ENCODE measurements at places on chromosomes 1 and 21.
A peak's percentile ranks its signal among the peaks of the same experiment; 100 is the strongest.

DNA sequence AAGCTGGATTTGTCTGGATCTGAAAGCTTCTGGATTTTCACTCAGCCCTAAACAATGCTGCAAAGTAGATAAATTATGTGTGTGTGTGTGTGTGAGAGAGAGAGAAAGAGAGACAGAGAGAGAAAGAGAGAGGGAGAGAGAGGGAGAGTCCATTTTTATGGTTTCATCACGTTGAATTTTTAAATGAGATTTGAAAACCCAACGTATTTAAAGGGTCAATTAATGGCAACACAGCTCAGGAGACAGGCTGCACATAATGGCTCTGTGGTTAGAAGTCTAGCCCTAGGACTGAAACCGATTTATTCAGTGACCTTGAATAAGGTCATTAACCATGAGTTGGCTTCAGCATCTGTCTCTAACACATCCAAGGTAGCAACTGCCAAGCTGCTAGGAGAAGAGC, 35.3 kb upstream of the FMN2 start:
- no peak for DNase-seq

DNA sequence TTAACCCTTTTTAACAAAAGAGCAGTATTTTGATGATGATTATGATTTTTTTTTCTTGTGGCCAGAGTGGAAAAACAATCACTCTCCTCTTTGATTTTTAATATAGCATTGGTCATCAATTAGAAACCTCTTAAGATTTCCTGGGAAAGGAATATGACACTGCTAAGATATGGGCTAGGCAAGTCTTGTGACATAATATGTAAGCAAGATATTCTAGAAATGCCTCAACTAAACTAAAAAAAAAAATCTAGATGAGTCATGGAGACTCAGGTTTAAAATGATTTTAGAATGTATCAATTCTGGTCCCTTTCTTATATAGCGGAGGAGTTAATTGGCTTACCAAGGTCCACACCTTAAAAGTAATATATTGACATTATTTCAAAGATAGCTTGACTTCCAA, 60.3 kb upstream of the JUN start:
- DNase-seq: no peak

DNA sequence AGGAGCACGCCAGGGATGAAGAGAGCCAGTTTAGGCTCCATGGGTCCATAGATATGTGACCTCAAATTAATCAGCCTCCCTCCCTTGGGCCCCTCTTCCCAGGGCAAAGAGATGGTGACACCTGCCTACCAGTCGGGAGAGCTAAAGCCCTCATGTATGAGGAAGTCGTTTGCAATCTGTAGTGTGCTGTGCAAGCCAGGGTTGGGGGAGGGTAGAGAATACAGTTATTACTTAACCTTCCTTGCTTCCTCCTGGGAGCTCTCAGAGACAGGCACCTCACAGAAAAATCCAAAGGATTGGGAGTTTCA, 4.0 kb downstream of the PGLYRP4 start:
- DNase-seq: no peak

DNA sequence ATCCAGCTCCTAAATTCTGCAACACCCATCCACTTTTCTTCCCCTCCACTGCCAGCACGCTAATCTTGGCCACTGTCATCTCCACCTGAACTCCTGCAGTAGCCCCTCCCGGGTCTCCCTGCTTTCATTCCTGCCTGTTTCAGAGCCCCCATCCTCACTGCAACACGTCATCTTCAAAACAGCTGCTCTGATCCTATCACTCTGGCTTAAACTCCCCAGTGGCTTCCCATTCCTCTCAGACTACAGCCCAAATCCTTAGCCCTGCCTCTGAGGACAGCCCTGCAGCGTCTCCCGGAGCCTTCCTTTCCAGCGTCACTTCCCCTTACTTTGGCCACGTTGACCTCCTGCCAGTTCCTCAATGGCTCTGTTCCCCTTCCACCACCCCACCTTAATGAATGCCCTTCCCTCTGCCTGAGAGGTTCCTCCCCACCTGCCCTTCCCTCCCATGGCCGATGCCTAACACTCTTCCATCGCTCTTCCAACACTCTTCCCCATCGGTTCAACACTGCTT, 22.9 kb upstream of the IFNAR2 start:
- no peak for DNase-seq

- DNase-seq: no peak
Observed at GRCh38 chr1:11475748-11476147, 3.2 kb upstream of the DISP3 start.

DNA sequence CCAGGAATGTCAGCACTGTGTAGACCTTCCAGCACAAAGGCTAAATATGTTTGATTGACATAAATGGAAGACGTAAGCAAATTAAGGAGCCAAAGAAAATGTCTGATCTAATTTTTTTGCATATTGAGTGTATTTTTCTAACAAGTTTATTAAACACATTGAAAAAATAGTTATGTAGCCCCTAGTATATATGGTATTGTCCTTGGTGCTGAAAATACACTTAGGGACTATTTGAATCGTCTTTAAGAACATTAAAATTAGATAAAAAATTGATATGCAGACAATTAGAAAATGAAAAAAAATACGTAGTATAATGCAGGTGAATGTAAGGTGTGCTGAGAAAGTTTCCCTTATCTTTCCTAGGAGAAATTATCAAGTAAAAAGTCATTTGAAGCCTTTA, 337.0 kb downstream of the OMA1 start:
- DNase-seq: no peak

DNA sequence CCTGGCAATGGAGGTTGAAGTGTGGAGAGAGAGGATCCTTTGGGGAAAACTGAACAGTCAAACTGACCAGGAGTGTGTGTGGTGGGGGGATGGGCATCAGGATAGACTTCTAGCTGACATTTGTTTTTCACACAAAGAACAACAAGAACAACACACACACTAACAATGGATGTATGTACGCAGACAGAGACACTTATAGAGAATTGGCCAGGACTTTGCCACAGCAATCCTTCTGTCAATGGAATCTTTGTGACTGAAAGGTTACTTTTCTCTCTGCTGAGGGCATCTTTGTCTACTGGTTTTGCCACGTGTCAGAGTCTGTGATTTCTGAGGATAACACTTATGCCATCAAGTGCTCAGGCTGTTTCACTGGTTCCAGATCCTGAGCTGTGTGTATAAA, 12.4 kb upstream of the FCGR2A start:
- no peak for DNase-seq

- DNase-seq: no peak
Observed at GRCh38 chr1:2603521-2604155, 17.1 kb downstream of the PRXL2B start.

GRCh38 chr1:55005351-55006140, 6.8 kb downstream of the BSND start:
- DNase-seq: peak; percentile 38

DNA sequence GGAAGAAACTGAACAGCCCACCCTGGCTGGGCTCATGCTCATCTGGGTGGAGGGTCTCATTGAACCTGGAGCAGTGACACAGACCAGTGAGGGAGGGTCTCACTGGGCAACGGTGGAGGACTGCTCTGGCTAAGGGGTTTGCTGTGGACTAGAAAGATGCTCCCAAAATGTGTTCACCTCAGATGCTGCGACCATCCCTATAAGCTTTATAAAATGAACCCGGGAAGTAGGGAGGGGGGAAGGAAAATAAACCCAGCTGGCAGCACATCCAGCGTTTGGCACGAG, 34.5 kb upstream of the LBR start:
- no peak for DNase-seq

- DNase-seq: no peak
Observed at GRCh38 chr1:54114001-54114400, 38.8 kb downstream of the CDCP2 start.

DNA sequence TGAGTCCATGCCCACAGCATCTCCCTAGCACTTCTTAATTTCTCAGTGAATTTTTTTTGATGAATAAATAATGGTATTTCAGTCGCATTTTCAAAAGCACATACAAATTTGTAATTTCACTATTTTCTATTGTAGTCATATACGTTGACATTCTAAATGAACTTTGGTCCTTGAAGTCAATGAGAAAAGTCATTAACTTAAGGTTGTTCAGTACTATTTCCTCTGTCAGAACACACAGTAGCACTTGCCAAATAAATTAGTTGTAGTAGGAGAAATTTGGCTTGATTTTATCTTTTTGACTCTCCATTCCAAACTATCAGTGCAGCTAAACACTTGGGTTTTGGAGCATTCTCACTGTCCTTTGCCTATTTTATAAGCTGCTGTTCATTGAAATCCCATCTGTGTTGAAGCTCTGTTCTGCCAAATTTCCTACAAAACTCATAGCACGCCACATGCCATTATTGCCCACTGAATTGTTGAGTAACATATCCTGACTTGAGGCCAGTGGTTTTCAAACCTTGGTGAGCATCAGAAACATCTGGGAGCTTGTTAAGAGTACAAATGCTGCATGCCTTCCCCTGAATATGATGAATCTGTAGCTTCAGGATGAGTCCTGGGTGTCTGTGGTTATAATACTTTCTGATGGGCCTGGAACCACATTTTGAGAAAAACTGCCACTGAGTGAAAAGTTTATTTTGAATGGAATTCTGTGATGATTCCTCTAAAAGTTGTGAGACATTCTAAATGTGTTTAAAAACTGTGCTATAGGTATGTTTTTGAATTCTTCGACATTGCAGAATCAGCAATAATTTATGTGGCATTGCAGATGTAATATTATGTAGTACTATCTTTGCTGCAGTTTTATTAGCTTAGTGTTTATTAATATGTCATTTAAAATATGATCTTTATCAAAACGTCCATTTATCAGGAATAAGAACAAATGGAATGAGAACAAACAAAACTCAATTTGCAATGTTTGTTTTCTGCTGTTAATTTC, 78.9 kb downstream of the DNM3 start:
- DNase-seq: no peak

DNA sequence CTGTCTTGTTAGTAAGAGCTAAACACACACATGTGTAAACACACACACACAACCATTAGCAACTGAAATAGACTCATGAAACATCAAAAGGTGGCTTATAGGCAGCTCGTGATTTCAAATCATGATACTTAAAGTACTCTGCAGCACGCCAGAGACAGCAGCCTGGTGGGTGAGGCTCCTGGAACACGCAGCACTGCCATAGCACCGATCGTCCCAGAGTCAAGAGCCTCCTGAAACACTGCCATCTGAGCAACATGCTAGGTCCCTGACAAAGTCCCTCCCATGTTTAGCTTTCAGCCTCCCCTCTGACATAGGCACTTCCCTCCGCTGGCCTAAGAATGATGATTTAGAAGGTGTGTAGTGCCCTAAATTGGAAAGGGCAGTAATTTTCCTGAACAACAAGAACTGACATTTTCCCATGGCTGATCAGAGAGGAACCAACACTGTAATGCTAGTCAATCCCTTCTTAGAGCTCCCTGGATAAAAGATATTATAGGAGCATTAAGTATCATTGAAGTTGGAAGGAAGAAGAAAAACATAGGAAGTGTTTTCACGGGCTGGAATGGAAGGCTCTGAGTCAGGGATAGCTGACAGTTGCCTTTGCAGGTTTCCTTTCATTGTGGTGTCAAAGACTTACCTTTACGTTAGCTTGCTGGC, 14.1 kb upstream of the DPT start:
- no peak for DNase-seq

GRCh38 chr1:89311757-89312156, 39.1 kb upstream of the GBP5 start:
- DNase-seq: no peak

DNA sequence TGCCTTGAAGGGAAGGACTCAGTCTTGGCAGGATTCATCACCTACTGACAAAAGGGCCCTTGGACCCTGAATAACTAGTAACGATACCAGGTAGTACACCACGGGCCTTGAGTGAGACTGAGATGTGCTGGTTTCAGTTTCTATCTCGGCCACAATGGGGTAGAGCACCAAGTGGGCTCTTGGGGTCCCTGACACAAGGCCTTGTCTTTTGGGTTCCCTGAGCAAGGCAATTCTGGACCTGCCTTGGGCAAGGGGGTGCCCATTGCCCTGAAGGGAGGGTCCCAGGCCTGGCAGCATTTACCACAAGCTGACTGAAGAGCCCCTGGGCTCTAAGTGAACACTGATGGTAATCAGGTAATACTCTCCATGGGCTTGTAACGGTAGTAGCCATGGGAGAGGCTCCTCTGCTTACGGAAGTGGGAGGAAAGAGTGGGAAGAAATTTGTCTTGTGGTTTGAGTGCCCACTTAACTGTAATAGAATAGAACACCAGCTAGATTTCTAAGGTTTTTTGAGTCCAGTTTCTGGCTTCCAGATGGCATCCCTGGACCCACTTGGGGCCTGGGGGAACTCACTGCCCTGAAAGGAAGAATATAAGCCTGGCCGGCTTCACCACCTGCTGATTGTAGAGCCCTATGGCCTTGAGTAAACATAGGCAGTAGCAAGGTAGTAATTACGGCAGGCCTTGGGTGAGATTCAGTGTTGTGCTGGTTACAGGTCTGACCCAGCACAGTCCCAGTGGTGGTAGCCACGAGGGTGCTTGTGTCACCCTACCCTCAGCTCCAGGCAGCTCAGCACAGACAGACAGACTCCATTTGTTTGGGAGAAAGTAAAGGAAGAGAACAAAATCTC, 58.5 kb downstream of the WDR4 start:
- DNase-seq: no peak

DNA sequence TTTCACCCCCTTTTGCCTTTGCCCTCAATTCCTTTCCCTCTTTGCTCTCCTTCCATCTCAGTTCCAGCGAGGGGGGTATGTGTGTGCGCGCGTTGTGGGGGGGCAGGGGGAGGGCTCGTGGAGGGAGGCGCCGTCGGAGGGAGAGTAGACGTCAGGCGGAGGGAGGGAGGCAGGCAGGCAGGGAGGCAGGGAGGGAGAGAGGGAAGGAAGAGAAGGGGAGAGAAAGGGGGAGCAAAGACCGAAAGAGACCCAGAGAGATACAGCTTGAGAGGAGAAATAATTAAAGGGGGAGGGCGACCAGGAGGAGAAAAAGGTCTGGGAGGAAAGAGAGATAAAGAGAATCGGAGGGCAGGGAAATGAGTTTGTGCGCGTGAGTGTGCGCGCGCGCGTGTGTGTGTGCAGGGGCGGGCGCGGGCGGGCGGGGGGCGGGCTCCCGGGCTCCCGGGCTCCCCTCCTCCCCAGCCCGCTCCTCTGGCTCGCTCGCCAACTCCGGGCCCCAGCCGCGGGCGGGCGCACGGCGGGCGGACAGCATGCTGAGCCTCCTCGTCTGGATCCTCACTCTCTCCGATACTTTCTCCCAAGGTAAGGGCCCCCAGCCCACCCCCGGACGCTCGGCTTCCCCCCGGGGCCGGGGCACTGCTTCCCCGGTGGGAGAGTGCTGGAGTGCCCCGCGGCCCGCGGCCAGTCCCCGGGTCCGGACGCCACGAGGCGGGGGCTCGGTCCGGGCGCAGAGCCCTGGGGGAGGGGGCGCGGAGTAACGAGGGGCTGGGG, at the start of gene KIRREL1:
TSS of gene KIRREL1 (plus strand) at position 499 of the 771 bp plus-strand sequence. CDS start at position 531, 32 bp downstream.
- peak; percentile 90 for DNase-seq

- no peak for DNase-seq
Observed at GRCh38 chr1:60223158-60223557, 149.6 kb upstream of the C1orf87 start.

- DNase-seq: no peak
Observed at GRCh38 chr1:82048596-82048995, 247.9 kb downstream of the ADGRL2 start.

- DNase-seq: no peak
Observed at GRCh38 chr1:27154469-27154990, 395 bp downstream of the SLC9A1 start.

DNA sequence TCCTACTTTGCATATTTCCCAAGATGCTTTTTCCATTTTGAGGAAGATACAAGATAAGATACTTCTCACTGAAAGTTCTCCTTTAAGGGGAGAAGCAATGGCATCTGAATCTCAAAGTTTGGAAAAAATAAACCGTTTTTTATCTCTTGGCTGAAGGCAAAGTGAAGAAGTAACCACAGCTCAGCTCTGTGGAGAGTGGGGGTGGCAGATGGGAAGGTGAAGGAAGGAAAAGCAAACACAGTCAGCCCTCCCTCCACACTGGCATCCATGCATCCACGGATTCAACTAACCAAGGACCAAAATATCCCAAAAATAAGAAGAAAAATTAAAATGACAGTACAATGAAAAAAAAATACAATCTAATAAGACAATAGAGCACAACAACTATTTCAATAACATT, 211.1 kb downstream of the RGS7 start:
- DNase-seq: no peak
